ENCODE measurements at places on chromosomes 16 and 17. TPM values are rescaled to one million over a fixed set of nuclear protein-coding genes. Genes with fewer than 3 reads are reported as not detected.

Gene TBC1D3I
- not detected for total RNA-seq

Gene PDP2
- 11.3 TPM for total RNA-seq

Gene UNK
- total RNA-seq, result 72.0 TPM

Gene CCDC78
- total RNA-seq, result 2.2 TPM

Gene TSNAXIP1
- 4.1 TPM for total RNA-seq

Gene PRSS8
- 0.18 TPM for total RNA-seq

Gene CCL1
- total RNA-seq, result not detected

All from cerebellum (tissue), 4 donors.